ENCODE measurements at places on chromosomes 5 and 9.
A peak's percentile ranks its signal among the peaks of the same experiment; 100 is the strongest.

DNA sequence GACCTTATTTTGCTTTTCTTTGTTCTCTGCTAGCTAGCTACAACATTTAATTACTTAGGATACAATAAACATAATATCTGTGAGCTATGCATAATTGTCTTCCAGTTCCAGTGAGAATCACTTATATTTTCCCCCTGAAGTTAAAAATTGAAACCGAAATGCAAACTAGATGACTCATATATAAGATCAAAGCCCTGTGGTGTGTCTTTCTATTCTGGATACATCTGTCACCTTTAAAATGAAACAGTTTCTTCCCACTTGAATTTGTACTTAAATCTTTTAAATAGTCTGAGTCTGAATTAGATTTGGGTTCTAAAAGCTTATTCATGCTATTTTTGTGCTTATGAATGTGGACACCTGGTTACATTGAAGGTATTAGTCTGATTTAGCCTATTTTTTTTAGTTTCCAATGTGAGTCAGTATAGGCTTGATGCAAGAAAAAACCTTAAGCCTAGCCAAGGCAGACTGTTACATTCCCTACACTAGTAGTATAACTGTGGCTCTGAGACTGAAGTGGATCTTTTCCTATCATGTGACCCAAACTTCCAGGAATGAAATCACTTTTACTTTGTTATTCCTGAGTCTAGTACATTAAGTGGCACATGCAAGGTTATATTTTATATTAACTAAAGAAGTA, 703.5 kb upstream of the RGMB start:
- DNase-seq: no peak

DNA sequence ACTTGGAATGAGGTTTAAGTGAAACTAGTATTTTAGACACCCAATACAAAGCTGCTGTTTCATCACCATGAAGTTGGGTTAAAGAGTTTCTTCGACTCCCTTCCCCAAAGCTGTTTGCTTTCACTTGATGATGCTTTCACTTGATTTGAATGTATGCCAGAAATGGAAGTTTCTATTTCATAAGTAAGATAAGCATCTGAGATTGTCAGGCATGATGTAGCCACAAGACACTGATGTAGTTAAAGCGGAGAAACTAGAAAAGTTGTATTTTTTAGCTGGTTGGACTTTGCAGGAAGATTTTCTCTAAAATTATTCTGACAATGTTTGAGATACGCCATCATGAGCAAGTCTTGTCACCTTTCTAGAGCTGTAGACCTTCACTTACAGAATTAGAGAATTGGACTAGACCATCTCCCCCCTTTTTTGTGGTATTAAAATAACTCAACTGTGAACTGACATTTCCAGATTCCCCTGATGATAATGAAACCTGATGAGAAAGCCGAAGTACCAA, 20.0 kb downstream of the MOCS2 start:
- no peak for DNase-seq

DNA sequence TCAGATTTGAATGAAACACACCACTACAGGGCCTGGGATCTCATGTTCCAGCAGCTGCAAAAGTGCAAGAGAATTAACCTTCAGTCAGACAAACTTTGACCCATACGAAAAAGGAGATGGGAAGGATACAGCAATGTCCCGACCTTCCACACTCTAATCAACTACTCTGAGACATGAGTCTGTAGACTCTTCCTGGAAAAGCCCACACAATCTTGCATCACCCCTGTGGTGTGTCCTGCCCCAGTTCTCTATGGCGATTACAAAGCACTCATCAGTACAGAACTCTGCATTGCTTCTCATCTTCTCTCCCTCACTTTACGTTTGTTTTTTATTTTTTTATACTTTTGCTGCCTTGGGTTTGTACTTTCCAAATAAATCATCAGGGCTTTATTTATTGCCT, 241.0 kb upstream of the KIF2A start:
- no peak for DNase-seq

GRCh38 chr9:35446012-35446411, 43.9 kb upstream of the RUSC2 start:
- DNase-seq: no peak

DNA sequence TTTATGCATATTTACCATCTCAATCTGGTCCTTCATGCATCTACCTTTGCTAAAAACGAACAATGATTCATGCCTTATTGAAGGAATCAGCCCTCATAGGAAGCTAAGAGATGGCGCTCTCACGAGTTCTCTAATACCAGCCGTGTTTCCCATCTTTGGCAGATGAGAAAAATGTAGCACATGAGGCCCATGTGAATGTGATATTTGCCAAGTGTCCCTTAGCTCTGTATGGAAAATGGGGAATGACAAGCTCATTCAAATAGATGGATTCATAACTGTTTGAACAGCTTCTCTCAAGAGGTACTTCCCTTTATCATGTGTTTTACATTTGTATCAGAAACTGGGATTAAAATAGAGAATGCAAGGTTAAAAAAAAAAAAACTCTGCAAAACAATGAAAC, 66.1 kb downstream of the TTC39B start:
- DNase-seq: no peak

DNA sequence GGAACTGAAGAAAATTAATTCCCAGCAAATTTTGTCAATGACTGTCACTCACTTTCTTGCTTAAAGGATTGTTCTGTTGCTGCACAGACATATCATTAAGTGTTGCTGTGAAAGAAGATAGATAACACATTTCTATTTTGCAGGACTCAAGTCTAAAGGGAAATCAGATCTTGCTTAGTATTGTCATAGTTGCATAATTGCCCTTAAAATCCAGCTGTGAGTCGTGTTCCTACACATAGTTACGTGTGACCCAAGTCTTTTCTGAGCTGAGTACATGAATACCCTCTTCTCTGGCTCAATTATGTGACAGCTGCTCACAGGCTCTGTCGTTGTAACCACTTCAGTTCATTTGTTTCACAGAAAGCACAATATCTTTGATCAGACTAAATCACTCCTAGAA, 390.8 kb downstream of the DTWD2 start:
- DNase-seq: no peak

DNA sequence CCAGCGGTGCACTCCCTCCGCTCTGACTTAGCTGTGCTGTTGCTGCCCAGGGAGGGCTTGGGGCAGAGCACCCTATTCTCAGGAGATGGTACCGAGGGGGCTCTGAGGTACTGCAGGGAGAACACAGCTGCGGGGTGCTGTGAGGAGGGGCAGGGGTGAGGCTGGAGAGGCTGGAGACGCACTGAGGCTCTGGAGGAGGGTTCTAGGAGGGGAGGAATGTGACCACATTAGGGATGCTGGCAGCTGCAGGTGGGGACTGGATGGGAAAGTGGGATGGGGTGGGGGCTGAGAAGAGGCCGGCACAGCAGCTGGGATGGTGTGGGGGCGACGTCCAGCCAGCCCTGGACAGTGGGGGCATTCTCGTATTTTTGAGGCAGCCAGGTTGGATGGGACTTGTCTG, 20.9 kb downstream of the NCS1 start:
- no peak for DNase-seq

GRCh38 chr5:109695005-109695926, 5.5 kb downstream of the MAN2A1 start:
- DNase-seq: no peak

GRCh38 chr9:21684831-21685362, 117.5 kb upstream of the MTAP start:
- DNase-seq: peak; percentile 66

GRCh38 chr9:27818348-27818747, 245.1 kb upstream of the C9orf72 start:
- no peak for DNase-seq

- DNase-seq: no peak
Observed at GRCh38 chr5:6251565-6252102, 126.7 kb downstream of the MED10 start.

DNA sequence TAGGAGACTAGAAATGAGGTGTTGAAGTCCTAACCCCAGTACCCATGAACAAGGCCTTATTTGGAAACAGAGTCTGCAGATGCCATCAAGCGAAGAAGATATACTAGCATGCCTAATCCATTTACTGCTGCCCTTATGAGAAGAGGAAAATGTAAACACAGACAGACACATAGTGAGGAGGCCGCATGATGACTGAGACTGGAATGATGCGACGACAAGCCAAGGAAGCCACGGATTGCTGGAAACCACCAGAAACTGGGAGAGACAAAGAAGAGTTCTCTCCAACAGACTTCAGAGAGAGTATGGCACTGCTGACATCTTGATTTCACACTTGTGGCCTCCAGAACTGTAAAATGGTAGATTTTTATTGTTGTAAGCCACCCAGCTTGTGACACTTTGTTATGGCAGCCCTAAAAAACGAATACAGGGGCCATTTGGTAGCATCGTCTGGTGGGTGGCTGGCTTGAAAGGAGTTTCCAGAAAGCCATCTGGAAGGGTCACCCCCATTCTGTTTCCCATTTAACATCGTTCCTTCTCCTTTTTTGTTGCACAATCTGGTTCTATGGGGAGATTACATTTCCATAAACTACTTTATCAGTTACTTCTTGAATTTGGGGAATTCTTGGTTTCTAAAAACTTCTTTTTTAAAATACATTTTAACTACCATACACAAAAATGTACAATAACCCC, 193.1 kb downstream of the HSD17B3 start:
- DNase-seq: no peak

DNA sequence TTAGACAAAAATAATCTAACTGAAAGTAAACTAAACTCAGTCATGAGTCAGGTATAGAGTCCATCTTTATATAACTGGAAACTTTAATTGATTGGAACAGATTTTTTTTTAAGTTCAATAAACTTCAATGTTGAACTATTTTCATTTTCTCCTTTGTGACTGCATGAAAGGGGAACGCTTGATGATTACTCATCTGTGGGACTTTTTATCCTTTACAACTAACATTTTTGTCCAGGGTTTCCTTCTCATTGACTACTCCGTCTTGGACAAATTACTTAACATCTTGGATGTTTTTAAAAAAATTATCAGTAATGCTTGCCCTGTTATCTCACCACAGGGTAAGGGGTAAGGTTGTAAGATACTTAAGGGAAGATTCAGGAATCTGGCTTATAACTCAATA, 1658.4 kb downstream of the MAT2B start:
- DNase-seq: no peak

- DNase-seq: peak; percentile 91
Observed at GRCh38 chr9:129868872-129869486, 33.7 kb downstream of the USP20 start.

GRCh38 chr9:125820100-125820804, 73.1 kb downstream of the PBX3 start:
- DNase-seq: no peak
